IPS-NIHi11 (cell line): ENCODE measurements at places on chromosomes 12 and 14.

DNA sequence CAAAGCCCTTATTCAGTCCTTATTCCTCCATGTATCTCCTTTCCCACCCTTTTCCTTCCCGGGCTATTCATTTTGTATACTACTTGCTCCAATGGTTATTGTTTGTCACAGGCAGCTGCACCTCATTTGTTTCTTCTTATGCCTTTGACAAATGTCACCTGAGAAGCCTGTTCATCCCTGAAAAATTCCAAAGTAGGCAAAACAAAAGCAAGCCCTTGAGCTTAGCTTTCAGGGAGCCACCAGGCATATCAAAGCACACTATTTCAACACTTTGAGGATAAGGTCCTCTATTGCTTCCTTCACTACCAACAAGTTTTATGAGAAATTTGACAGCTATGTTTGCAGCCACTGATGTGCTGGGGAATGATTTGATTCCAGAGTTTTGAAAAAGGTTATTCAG, 738.7 kb upstream of the LMO3 start:
- DNase-seq, result peak; percentile 21

DNA sequence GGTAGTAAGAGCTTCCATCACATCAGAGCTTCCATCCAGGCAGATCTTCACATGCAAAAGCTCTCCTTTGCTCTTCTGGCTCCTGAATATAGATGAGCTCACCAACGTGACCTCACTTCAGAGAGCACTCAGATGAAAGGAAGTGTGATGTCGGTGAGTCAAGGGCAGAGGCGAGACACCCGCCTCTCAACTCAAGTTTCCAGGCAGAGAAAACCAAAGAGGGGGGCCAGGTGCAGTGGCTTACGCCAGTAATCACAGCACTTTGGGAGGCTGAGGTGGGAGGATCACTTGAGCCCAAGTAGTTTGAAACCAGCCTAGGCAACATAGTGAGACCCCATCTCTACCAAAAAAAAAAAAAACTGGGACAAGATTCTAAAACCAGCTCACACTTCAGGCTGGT, 126.9 kb downstream of the DUSP6 start:
- DNase-seq, result peak; percentile 26

GRCh38 chr12:3604748-3605586, 114.0 kb downstream of the PRMT8 start:
- peak; percentile 55 for DNase-seq

DNA sequence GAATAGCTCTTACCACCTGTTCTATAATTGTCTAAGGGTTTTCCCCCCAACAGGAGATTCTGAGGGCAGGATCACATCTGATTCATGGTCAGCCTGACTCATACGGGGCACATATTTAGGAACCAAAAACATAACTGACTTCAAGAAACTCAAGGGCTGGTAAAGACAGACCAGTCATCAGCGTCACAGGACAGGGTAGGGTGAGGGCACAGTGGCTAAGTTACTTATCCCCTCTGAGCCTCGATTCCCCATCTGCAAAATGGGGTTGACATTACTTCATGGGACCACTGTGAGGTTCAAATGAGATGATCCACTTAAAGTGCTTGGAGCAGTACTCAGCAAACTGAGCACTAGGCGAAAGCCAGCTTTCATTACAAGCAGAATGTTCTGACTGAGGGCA, 606 bp downstream of the CINP start:
- DNase-seq, result no peak

- peak; percentile 48 for DNase-seq
These were observed 153.0 kb upstream of the DIO2 start for GRCh38 chr14:80364274-80364673.

- DNase-seq, result no peak
These were observed 221.5 kb upstream of the DAAM1 start for GRCh38 chr14:58966997-58967396.

- no peak for DNase-seq
These were observed 839 bp downstream of the SLC38A1 start for GRCh38 chr12:46267825-46268582.

DNA sequence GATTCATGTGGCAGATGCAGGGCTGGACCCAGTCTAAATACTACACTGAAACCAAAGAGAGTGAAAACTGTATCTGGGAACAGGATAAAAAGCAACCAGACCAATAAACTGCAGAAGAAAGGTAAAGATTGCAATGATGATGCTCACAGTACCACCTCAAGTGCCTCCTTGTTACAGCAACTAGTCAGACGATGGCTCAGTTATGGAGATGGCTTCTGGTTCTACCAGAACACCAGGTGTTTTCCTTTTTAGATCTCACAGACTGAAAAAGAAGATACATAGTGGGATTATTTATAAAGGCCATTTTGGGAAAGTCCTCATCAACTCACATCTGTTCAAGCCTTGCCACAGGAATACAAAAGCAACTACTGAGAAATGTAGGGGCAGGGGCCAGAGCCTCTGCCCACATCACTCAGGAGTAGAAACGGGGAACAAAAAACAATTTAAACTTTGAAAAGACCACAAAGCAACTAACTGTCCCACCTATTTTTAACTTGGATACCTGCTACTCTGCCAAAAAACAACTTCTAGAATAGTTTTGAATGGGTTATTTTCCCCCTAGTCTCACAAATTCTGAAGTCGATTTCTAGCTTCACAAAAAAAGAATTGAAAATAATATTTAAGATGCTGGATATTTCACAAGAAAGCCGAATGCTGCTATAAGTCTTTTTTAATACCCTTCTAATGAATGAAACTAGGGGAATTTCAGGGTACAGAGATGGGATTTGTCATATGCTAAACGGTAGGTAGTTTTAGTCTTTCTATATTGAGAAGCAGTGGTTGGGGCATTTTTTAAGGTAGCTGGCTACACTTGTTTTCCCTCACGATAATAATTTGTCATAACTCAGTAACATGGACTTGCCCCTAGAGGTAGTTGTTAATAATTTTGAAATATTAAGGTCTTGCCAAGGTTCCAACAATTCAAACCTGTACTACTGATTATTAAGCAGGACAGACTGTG, 197.2 kb upstream of the TMPO start:
- no peak for DNase-seq

GRCh38 chr14:34633742-34634141, 3.8 kb upstream of the SNX6 start:
- no peak for DNase-seq

DNA sequence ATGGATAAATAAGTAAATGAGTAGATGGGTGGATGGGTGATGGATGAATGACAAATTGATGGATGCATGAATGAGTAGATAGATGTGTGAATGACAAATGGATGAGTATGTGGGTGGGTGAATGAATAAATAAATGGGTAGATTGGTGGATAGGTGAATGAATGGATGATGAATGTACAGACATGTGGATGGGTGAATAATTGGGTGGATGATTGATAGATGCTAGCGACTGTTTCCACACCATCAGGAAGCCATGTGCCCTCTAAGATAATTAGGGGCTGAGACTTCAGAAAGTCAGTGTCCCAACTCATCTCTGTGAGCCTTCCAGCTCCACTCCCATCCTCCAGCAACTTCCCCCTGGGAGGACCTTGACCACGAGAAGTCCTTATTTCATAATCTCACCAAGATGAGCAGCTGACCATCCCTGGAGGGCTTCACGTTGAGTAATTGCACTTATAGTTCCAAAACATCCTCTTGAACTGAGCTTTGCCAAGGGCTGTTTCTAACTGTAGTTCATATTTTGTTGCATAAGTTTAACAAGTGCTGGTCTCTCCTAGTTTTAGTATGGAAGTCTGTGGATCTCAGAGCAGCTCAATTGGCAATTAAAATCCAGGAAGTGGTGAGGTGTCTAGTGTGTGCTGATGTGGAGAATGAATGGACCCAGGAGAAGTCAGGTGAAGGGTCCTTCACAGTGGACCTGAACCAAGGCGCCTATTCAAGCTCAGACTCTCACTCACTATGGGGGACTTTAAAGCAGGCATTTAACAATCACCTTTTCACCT, 295.7 kb downstream of the ADGRD1 start:
- DNase-seq, result no peak

DNA sequence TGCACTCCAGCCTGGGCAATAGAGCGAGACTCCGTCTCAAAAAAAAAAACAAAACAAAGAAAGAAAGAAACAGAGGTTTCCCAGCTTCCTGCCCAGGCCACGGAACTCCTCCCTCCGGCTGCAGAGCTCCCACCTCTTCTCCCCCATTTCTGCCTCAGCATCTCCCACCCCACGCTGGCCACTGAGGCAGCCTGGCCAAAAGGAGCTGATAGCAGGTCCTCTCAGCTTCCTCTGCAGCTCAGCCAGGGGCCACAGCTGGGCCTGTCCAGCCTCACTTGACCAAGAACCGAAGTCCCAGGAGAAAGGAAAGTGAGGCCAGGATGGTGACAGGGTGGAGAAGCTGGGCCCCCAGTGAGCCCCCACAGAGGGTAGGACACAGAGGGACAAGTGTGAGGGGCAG, 33.4 kb upstream of the CD9 start:
- no peak for DNase-seq

GRCh38 chr14:77616133-77616453, 344 bp downstream of the SPTLC2 start:
- no peak for DNase-seq

- DNase-seq, result no peak
These were observed 7.6 kb downstream of the TMTC2 start for GRCh38 chr12:82694276-82694675.

DNA sequence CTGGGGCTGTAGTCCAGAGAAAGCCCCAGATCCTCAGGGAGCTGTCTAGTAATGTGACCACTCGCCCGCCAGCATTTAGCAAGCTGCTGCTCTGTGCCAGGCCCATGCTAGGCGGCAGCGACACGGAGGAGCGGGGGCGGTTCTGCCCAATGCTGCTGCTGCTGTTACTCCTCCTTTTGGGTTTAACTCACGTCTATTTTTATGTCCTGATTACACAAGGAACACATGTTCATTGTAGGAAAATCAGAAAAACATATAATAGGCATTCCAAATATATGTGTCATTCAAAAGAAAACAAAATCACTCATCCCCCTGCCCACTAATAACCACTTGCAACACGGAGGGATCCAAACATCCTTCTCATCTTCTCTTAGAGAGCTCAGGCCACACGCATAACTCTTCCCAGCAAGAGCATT, 30.4 kb downstream of the CCDC92 start:
- DNase-seq, result no peak

GRCh38 chr14:69037790-69038454, 58.8 kb upstream of the ACTN1 start:
- DNase-seq, result peak; percentile 57

- no peak for DNase-seq
These were observed 31.9 kb upstream of the VPS33A start for GRCh38 chr12:122298071-122298748.

DNA sequence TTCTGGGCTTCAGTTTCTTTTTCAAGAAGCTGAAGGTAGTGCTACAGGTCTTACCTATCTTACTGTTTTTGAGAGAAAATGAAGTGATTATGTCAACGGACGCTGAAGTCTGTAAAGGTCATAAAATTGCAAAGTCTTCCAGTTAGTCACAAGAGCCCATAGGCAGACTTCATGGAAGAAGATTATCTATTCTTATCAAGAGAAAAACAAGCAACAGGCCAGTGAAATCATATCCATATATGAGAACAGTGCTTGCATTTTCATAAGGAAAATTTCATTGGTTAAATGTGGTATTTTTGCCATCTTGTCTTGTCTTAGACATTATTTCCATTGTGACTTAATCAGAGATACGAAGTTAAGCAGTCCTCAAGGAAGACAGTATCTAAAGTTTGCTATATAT, 412.7 kb upstream of the SEL1L start:
- no peak for DNase-seq

DNA sequence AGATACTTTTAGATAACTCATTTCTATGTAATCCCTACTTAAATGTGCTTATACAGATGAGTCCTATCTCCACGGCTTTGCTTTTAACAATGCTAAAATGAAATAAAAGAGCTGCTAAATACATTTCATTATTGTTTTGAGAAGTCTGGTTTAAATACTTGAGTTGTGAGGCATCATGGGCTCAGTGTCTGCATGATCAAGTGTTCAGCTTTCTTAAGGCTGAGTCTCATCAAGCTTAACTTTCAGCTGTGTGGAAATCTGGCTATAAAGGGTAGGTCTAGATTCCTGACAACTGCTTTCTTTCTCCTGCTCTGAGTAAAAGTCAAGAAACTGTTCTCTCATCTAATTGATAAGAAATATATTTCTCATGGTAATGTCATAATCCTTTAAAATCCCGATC, 235.4 kb downstream of the FSCB start:
- no peak for DNase-seq

DNA sequence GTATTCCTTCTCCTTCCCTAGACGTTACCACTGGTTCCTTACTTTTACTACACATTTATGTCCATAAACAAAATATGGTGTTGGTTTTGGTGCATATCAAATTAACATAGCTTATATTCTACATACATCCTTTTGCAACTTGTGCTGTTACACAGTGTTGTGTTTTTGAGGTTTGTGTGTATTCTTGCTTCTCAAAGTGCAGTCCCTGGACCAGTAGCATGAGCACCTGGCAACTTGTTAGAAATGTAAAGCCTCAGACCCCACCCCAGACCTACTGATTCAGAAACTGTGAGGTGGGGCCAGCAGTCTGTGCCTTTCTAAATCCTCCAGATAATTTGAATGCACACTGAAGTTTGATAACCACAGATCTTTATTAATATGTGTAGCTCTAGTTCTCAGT, 65.9 kb downstream of the RNFT2 start:
- DNase-seq, result no peak

DNA sequence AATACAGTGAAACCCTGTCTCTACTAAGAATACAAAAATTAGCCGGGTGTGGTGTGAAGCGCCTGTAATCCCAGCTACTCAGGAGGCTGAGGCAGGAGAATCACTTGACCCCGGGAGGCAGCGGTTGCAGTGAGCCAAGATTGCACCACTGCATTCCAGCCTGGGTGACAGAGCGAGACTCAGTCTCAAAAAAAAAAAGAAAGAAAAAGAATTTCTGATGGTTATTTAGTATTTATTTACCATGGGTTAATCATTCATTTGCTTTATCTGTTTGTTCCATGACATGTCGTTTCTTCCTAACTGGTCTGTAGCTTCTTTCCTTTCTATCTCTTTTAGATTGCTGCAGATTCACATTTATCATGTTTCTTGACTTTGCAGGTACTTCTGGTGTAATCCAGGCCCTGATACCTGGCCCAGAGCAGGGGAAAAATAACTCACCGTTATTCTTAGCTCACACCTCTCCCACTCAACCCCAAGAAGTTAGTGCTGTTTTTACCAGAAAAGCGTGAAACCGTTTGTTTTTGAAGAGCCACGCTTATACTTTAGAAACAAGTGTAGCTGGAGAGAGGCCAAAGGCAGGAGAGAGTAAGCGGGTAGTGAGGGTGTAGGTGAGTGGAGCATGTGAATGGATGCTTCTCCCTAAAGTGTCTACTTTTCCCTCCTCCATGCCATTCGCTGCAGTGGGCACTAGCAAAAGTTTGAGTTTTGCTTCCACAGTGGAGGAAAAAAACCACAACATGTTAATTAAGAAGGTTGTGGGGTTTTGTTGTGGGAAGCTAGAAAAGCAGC, 45.4 kb downstream of the SRGAP1 start:
- no peak for DNase-seq

DNA sequence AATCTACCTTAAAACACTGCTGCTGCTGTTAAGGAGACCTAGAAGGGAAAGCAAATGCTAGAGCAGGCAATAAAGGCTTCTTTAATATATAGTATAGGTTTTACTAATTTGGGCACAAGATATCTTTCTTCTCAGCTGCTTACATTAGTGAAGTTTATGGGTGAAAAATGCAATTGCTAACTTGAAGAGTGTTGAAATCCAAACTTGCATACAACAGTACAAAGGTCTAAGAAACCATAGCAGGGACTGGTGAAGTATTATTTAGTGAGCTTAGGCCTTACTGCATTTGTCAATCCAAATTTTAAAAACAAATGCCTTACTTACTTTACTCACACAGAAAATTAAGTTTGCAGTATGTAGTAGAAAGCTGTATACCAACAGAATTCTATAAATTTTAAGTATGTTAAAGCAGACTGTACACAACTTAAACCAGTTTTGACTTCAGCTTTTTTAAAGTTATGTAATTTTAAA, 1.4 kb upstream of the AP4S1 start:
- DNase-seq, result no peak
